AG04450 (cell line): ENCODE measurements at places on chromosomes 11 and 22. TPM values are rescaled to one million over a fixed set of nuclear protein-coding genes. Genes with fewer than 3 reads are reported as not detected.

- DNase-seq = no peak
These were observed 1.1 kb downstream of the TTLL12 start for GRCh38 chr22:43185860-43186261.

Gene MMP13
- not detected in 2 replicates for polyA plus RNA-seq

GRCh38 chr11:71459076-71459766 is 6.2 kb downstream of the NADSYN1 start:
- no peak for DNase-seq

GRCh38 chr22:22731374-22731676 is 86.9 kb downstream of the GGTLC2 start:
- no peak for DNase-seq

DNA sequence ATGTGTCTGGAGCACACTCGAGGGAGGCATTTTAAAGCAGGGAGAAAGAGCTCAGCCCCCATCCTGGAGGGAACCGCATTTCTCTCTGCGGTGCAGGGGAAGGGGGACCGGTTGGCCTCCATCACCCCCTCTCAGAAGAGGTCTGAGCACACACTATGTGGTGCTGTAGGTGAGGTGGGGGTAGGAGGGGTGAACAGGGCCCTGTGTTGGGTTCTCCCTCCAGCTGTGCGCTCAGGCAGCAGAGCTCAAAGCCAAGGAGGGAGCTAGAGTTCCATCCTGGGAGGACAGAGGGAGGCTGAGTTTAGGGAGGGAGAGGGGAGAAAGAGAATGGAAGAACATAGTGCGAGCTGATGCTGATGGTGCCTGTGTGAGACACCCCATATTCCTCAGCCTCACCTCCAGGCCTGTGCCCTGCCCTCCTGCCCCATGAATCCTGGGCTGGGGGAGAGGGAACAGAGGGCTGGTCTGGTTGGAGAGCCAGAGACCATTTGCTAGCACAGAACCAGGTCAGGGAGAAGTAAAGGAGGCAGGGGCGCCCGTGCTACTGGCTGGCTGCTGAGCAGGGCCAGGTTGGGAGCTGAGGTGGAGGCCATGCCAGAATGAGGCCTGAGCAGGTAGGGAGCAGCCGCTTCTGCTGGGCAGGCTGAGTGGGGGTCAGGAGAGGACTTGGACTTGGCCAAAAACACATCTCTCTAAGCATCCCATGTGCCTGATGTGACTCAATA is 43.7 kb downstream of the ALX4 start:
- no peak for DNase-seq

Gene PGA5
- 2.1 and 2.8 TPM in 2 replicates for polyA plus RNA-seq

- no peak for DNase-seq
These were observed 4.9 kb downstream of the PNPLA3 start for GRCh38 chr22:43928468-43928867.

DNA sequence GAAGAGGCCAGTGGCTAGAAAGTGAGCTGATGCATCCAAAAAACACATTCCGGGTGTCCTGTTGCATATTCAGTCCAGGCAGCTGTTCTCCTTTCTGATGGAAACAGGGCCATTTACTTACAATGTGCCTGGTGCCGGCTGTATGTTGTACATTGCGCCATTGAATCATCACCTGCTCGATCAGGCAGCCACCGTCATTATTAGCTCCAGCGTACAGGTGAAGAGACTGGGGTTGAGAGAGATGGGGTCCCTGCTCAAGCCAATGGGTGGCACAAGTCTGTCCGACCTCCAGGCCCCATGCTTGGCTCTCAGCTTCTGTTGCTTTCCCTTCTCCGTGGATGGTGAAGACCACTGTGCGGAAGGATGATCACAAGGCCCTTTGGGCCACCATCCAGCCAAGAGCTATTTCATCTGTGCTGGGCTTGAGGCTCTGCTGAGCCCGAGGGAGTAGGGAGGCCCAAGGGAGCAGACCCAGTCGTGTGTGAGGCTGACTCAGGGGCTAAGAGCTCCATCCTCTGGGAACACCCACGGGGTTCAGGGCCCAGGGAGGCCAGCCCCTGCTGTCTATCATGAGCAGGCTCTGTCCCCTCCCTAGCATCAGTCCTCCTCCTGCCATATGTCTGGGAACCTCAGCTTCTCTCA is 20.7 kb upstream of the EMID1 start:
- DNase-seq = no peak

DNA sequence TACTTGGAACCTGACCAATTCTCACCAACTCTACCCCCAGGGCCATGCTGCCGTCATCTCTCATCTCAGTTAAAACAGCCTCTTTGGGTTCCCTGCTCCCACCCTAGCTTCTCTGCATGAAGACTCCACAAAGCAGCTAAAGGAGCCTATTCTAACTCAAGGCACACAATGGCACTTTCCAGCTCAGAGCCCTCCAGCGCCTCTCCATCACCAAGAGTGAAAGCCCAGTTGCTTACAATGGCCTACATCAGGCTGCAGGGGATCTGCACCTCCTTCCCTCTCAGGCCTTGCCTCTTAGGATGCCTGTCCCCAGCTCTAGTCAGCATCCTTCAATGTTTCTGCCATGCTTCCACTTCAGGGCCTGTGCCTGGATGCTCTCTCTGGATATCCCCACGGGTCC is 83.7 kb upstream of the GNAZ start:
- DNase-seq = no peak

Gene FOLR1
- polyA plus RNA-seq = 0.19 and 0.21 TPM in 2 replicates

- DNase-seq = no peak
These were observed 24.1 kb downstream of the FXYD6 start for GRCh38 chr11:117852309-117852708.

DNA sequence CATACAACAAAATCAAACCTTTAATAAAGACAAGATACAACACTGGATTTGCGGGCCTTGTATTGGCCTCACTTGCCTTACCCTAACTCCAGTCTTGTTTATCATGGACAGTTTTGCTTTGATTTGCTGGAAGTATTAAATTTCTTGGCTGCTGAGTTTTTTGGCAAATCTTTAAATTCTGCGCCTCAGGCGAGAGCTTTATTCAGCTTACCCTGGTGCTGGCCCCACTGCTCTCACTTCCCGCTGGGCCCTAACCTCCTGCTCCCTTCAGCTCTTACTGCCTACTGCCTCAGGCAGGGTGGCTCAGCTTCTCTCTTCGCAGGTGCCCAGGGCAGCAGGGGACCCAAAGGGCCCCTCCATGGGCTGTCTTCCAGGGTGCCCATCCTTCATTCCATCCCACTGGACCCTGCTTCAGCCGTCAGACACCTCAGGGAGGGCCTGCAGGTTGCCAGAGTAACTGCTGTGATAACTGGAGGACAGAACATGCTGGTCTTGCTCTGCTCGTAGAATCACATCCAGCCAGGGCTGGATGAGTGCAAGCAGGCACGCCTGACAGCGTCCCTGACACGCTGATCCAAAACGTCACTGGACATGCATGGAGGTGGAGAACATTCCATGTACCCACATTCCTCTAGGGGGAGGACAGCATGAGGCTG is 45.7 kb upstream of the TUB start:
- DNase-seq = no peak

DNA sequence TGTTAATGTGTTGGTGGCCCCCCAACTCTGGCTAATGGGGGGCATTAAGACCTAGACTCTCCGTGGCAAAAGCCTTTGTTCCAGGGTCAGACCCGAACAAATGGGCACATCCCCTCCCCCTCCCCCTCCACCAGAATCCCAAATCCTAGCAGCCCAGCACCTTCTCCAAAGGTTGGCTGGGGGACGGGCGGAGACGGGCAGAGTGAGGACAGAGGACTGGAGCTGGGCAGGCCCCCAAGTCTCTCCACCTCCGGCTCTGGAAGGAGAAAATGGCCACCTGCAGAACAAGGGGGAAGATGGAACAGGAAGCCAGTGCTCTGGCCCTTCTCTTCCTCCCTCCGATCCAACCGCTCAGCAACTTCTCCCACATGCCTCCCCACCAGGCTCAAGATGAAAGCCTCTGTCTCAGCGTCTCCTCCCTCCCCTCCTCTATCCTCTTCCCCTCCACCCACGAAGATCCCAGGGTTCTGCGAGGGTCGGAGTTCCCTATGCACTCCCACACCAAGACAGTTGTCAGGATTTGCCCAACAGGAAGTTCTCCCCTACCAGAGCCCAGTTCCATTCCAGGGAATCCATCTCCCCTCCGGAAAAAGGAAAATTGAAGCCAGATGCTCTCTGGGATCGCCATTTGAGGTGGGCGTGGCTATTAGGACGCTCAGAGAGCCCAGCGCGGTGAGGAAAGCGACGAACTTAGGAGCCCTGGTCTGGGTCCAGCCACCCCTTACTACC is 20.1 kb downstream of the ADA2 start:
- no peak for DNase-seq

Gene CCDC157
- polyA plus RNA-seq = 1.6 and 1.8 TPM in 2 replicates

DNA sequence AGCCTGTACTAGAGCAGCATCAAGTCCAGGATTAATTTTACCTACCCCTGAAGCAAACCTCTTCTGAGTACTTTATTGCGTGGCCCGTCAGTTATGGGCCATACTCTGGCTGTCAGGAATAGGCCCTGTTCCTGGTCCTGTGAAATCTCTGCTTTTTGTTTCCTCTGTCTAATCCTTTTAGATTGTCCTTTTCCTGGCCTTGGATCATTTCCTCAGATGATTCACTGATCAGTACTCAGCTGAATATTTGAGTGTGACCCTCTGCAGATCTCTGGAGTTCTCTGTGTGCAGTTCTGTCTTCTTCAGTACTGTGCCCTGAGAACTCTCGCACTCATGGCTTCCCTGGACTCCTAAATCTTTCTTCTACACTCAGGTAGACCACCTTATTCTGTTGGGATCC is 123.5 kb downstream of the UVRAG start:
- no peak for DNase-seq

Gene MTCH2
- 175 and 194 TPM in 2 replicates for polyA plus RNA-seq

- no peak for DNase-seq
These were observed 971 bp downstream of the TUBGCP6 start for GRCh38 chr22:50243685-50244419.

Gene ARHGAP8
- 0.10 and 0.16 TPM in 2 replicates for polyA plus RNA-seq

DNA sequence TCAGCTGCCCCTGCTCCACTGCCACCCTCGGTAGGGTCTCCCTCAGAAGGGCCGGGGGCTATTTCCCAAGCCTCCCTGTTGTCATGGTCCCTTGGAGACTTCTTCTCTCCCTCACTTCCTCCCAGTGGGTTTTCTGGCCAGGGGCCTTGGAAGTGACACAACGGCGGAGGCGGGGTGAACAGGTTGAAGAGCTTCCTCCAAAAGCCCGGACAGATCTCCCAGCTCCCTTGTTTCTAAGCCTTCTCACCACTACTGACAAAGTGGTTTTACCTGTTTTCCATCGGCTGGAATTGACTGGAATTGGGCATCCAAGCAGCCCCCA is 14.5 kb downstream of the MYH9 start:
- no peak for DNase-seq

Gene TPH1
- 0.04 and 0.06 TPM in 2 replicates for polyA plus RNA-seq

GRCh38 chr11:66906061-66906733 is 49.3 kb downstream of the LRFN4 start:
- DNase-seq = no peak

DNA sequence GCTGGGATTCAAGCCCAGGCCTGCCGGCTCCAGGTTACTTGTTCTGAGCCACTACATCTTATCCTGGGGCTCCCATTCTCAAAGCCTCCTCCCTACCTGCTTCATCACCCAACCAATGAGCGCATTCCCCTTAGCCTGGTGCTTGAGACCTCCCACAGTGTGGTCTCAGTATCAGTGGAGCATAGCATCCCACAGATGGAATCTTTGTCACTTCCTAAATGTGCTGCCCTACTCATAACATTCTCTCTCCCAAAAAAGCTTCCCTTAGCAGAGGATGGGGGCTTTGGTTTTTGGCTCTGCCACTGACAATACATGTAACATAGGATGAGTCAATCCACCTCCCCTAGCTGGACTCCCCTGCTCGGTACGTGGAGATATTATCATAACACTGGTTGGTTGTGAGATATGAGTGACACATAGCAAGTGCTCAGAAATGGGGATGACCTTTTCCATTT is 28.8 kb downstream of the TEAD1 start:
- DNase-seq = no peak

Gene MRPL21
- 36.4 and 46.8 TPM in 2 replicates for polyA plus RNA-seq

GRCh38 chr22:28582806-28583205 is 96.8 kb downstream of the TTC28 start:
- peak; percentile 45 for DNase-seq

Gene BARX2
- not detected in 2 replicates for polyA plus RNA-seq

Gene CECR2
- not detected in 2 replicates for polyA plus RNA-seq

- no peak for DNase-seq
These were observed 89.6 kb downstream of the CSNK2A3 start for GRCh38 chr11:11263238-11264005.

- no peak for DNase-seq
These were observed at the start of gene GAS2 for GRCh38 chr11:22666325-22666687. Gene GAS2, plus strand, starts transcription at chr11:22666611. Its CDS starts 8,259 bp downstream, at chr11:22674870.

DNA sequence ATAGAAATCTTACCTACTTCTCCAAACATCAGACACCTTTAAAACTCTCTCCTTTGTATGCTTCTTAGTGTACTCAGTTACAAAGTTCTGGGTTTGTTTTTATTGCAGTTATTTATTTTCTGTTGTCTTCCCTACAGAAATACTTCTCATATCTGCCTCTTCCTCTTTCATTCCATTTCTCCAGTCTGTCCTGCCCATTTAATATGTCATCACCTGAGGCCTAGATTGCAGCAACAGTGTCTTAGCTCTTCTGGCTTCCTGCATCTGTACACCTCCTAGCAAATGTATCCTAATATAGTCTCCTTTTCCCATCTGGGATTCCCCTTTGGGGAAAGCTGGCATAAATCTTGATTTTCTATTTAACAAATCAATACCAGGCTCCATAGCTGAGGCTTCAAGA is 34.9 kb upstream of the PCF11 start:
- DNase-seq = no peak

Gene TKFC
- polyA plus RNA-seq = 20.3 and 24.9 TPM in 2 replicates

Gene SLC17A6
- polyA plus RNA-seq = not detected in 2 replicates

Gene PRAME
- polyA plus RNA-seq = 0.24 TPM in 1 of 2 replicates, not detected in the other

Gene OR51I1
- polyA plus RNA-seq = not detected in 2 replicates

DNA sequence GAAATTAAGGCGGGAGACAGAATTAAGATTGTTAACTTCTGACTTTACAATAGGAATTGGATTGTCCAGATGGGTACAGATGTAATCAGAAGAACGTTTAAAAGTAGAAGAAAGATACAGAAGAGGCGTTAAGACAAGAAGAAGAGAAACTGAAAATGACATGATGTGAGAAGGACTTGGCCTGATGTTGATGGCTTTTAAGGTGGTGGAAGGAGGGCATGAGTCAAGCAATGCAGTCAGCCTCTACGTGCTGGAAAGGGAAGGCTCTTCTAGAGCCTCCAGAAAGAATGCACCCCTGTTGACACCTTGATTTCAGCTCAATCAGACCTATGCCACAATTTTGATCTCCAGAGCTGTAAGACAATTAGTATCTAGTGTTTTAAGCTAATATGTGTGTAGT is 466.9 kb upstream of the LRRC4C start:
- DNase-seq = no peak

DNA sequence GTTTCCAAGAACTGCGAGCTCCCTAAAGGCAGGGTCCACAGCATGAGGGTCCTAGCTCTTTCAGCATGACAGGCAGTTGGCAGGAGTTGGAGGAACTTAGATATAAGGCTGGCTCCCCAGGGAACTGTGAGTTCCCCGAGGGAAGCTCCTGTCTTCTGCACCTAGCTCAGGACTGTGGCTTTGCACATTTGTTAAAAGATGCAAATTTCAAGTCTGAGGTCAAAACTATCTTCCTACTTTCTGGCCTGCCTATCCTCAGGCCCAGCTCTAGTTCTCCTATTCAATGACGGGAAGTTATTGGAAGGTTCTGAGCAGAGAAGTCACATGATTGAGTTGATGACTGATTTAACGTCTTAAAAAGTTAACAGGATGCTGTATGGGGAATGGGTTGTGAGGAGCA is 11.7 kb upstream of the UCP3 start:
- DNase-seq = no peak

GRCh38 chr11:104169091-104169490 is 5.1 kb upstream of the PDGFD start:
- DNase-seq = no peak

Gene NELL1
- not detected in 2 replicates for polyA plus RNA-seq

Gene APOL5
- 0.07 and 0.14 TPM in 2 replicates for polyA plus RNA-seq

GRCh38 chr11:44451706-44452105 is 113.8 kb upstream of the CD82 start:
- DNase-seq = no peak

Gene CASP5
- 0.07 and 0.15 TPM in 2 replicates for polyA plus RNA-seq
